Fibroblast of skin of scalp (primary cell): ENCODE measurements at places on chromosomes 2 and 18.
A peak's percentile ranks its signal among the peaks of the same experiment; 100 is the strongest.

DNA sequence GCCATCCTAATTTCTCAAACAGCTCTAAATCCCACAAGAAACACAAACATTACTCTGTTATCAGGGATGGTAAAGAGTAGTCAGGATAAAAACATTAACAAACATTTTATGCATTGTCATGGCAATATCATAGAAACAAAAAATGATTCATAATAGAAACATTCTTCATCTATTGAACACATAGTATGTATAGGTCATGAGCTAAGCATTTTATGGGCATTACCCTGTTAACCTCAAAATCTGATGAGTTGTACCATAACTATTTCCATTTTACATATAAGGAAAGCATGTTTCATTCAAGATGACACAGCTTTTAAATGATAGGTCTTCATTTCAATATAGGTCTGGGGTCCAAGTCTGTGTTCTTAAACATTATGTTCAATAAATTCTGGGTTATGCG, 344.9 kb downstream of the RND3 start:
- DNase-seq: peak; percentile 93

- no peak for DNase-seq
Measured at GRCh38 chr2:26864226-26864625, 16.3 kb downstream of the DPYSL5 start.

DNA sequence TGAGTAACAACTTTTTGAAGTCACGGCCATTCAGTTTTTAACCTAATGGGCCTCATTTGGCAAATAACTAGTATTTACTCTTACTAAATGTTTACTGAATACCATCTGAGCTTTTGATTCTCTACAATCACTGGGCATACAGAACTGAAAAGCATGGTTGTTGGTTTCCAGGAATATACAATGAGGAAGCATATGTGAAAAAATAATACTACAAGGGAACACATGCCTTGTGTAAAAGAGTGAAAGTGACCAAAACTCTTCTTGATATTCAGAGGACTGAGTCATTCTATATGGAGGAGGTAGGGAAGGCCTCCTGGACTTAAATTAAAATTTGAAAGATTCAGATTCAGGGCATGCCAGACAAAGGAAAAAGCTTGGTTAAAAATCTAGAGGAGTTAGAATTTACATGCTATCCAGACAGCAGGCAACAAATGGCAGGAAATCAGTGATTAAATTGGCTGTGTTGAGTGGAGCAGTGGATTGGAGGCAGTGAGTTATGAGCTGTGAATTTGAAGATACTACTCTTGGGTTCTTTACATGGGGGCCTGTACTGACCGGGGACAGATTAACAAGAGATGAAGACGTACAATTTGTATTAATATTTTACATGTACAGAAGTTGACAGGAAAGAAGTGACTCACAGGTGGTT, 53.6 kb upstream of the NRXN1 start:
- no peak for DNase-seq

DNA sequence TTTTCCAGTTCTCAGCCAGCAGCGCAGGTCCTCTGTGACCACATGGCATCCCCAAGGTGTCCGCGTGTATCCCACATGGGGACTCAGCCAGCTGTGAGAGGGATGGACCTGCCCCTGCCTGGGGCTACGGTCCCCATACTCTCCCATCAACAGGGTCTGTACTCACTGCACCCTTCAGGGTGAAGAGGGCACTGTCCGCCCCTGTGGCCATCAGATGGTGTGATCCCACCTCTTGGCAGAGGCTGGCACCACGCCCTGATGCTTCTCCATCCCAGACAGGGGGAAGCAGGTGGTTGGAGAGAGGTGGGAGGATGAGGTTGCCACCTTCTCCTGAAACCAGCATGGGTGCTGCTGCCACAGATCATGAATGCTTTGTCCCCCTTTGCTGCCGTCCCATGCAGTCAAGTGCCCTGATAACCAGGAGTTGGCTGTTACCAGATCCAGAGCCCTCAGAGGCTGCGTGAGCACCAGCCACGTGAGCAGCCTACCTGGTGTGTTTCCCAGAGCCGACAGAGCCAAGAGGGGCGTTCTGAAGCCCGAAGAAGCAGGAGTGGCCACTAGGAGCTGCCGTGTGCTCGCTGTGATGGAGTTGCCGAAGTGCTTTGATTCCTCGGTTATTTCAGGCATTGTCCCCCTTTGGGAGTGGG, 93.9 kb downstream of the SH3RF3 start:
- DNase-seq: no peak

GRCh38 chr2:12455661-12456060, 261.1 kb upstream of the TRIB2 start:
- DNase-seq: peak; percentile 63

- no peak for DNase-seq
Measured at GRCh38 chr2:24018241-24018640, 8.4 kb downstream of the MFSD2B start.

DNA sequence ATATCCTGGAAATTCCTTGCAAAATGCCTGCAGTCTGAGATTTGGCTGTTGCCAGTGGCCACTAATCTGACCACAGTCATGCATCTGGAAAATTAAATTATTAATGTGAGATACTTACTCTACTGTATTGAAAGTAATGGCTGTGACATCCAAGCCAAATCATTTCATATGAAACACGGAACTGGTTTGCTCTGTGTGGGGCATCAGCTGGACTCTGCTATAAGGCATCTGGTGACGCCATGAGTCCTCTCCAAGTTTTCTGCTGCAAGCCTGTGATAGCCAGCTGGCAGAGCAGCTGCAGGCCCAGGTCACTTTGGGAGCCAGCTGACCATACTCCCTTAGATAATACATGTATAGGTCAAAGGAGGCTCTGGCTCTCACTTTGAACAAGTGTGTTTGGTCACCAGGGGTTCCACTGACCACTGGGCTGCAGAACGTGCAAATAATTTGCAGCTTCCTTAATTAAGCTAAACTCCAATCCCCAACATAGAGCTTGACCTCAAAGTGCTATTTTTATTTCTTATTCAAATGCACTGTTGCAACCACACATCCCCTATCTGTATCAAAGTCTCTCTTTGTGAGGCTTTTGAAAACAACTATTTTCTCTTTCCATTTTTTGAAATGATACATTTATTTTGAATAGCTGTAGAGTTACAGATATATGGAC, 152.9 kb downstream of the NCKAP5 start:
- no peak for DNase-seq

- no peak for DNase-seq
Measured at GRCh38 chr18:58668211-58668610, 3.1 kb upstream of the MALT1 start.

GRCh38 chr2:240723851-240724250, 32.2 kb downstream of the AQP12A start:
- no peak for DNase-seq

GRCh38 chr2:225413786-225414185, 14.3 kb downstream of the NYAP2 start:
- DNase-seq: no peak

- DNase-seq: no peak
Measured at GRCh38 chr18:56445422-56445821, 193.0 kb downstream of the TXNL1 start.
